ENCODE measurements at places on chromosomes 16 and 17.

DNA sequence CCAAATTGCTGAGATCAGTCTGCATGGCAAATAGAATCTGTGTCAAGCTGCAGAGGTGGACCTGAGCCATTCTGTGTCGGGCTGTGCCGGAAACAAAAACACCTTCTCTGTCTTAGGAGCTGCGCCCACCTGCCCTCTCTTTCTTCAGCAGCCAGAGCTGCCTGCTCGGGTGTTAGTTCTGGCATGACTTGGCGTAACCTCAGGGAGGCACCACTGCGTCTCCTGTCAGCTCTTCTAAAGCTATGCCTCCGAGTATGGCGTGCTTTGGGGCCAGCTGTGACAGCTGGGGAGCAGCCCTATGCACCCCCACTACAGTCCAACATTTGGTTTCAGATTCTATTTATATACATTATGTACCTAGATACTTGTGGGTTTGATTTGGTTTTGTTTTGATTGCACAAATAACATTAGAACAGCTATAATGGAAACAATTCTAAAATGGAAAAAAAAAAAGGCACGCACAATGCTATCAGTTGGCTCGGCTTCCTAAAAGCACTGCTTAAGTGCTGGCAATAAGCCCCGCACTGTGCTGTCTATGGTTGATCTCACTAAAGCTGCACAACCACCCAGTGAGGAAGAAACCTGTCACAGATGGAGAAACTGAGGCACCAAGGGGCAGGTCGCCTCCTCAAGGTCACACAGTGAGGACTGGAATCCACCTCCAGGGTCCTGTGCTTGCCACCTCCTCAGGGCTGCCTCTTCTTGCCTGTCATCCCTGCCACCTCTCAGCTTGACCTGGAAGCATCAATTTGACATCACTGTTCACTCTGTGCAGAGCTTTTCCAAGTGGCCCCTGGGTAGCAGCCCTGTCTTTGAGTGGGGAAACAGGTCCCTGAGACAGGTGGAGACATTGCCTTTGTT, 18.7 kb upstream of the ADGRG1 start:
- DNase-seq: no peak

DNA sequence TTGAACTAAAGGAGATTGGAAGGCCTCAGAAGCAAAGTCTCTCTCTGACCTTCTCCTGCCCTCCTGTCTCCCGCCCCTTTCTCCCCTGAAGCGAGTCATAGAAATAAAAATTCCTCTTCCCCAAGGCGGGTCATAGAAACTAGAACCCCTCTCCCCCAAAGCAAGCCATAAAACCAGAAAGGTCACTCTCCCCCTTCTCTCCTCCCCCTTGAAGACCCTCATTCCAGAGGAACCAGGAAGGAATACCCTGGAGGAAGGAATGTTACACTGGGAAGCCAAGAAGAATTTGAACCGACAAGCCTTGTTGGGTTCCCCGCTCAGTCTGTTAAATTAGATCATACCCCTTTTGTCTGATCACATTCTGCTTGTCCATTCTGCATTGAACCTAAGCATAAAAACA, 2.7 kb upstream of the GJC1 start:
- no peak for DNase-seq

DNA sequence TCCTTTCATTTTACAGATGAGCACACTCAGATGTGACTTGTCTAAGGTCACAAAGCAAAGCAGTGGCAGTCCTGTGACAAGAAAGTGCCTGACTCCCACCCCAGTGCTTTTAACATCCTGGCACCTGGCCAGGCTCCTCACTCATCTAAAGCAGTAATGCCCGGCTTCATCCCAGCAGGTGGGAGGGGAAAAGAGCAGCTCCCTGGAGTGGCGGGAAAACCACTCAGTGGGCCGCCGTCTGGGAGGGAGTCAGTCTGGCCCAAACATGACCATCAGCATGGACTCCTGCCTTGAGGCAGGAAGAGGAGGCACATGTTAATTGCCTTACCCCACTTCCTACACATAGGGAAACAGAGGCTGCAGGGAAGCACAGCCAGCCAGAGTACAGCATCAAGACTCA, 2.6 kb downstream of the PCGF2 start:
- DNase-seq: no peak

DNA sequence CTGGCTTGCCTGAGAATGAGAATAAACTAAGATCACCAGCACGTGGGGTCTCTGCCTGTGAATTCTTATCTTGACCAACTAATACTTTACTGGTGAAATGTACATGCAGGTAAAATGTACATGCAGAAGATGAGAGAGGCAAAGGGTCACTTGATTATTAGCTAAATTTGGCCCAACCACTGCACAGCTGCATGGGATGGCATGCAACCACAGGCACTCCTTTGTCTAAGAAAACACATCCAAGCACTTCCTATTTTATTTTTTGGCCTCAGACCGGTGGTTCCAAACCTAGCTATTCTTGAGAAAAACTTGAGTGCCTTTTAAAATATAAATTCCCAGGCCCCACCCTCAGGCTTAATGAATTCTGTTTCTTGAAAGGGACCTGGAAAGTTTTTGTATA, 77.9 kb downstream of the SYCE1L start:
- DNase-seq: no peak

DNA sequence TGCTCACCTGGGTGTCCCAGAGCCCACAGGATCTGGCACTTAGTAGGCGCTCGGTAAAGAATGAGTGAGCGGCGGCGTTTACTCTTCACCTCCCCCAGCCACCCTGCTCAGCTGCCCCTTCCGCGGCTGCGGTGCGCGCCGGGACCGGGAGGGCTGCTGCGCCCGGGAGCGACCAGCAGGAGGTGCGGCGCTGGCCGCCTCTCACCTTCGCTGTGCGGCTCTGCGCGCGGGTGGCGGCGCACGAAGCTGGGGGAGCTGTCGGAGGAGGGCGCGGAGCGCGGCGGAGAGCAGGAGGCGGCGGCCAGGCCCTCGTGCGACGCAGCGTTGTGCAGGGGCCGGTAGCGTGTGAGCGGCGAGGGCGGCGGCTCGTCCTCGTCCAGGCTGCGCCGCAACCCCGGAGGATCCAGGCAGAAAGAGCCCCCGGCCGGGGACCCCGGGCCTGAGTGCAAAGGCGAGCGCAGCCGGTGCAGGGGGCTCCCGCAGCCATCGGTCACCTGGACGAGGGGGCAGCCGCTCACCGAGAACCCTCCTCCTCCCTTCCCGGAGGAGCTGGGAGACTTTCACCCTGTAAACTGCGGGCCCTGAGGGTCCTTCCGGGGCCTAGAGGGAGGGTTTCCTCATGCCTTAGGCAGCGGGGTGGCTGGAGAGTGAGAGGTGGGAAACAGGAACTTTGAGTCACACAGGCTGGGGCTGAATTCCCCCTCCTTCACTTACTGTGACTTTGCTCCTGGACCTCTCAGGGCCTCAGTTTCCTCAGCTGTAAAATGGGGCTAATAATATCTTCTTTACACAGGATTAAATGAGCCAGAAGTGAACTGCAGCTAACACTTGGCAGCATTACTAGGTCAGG, 12.5 kb downstream of the SAMD14 start:
- no peak for DNase-seq

GRCh38 chr17:46741122-46741730, 77.3 kb downstream of the WNT3 start:
- no peak for DNase-seq

DNA sequence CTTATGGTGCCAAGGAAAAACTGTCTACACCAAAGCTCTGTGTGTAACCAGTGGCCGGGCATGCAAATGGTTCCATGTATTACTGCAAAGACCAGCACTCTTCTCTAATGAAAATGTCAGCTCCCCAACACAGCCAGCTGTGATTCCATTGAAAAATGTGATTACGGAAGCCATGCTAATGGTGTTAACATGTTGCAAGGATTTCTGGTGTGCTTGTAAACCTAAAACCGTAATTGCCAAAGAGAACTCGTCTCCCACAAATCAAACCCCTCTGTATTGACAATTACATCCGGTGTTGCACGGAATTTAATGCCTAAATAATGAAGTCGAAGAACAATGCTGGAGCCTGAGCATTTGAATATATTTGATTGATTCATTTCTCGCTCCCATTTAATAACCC, 351.7 kb downstream of the NPIPA8 start:
- no peak for DNase-seq

DNA sequence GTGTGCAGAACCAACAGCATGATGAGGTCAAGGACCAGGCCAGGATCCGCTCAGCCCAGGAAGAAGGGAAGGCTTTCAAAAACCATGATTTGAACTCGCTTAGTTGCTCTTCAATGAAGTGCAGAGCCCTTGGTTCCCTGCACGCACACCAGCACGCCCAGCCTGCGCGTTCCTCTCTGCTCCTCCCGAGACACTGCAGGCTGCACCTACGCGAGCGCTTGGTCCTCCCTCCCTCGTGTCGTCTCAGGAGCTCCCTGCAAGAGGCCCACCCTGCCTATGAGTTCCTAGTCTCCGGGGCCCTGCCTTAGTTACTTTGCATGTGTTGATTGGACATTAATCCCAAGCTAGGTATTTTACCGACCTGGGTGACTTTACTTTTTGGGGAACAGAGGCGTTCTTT, 132.9 kb upstream of the TNRC6C start:
- DNase-seq: no peak

- no peak for DNase-seq
Observed at GRCh38 chr17:44941712-44942331, 5.8 kb downstream of the KIF18B start.

DNA sequence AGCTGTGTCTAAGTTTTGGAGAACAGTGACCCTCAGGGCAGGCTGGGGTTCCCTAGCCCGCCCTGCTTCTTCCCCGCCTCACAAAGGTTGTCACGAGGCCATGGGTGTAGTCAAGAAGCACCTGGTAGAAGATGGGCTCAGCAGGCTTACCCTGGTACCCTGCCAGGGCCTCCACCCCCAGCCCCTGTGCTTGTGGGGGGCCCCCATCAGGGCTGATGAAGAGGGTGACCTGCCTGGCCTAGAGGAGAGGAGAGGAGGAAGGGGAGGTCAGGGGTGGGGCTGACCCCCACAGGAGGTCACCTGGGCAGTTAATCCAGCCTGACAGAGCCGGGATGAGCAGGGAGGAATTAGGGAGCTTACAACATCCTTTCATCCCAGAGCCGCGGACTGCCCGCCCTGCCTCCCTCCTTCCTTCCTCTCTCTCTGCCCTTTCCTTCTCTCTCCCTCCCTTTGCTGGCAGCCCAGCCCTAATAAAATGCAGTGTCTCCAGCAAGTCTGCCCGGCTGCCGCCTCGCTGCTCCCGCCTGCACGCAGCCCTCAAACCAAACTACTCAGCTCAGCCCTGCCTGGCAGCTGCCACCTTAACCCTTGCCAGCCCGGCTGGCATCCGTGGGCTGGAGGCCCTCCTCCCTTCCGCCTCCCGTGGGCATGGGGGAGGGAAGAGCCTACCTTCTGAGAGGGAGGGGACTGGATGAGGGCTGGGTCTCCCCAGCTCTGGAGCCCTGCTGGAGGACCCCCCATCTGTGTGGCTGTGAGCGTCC, 7.2 kb downstream of the DLX3 start:
- no peak for DNase-seq

DNA sequence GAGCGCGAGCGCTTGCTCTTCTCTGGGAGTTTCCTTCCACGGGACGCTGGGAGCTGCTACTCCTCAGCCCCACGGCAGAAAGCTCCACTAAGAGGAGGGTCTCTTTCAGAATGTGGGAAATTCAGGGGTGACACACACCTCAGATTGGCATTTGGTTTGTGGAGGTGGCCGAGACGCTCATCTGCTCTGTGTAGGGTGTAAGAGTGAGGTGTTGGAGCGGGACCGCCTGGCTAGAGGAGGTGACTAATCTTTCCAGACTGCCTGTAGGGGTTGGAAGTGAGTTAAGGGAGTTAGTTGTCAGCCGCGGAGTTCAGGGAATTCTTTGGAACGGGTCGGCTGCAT, 735 bp downstream of the PSMD11 start:
- DNase-seq: no peak

DNA sequence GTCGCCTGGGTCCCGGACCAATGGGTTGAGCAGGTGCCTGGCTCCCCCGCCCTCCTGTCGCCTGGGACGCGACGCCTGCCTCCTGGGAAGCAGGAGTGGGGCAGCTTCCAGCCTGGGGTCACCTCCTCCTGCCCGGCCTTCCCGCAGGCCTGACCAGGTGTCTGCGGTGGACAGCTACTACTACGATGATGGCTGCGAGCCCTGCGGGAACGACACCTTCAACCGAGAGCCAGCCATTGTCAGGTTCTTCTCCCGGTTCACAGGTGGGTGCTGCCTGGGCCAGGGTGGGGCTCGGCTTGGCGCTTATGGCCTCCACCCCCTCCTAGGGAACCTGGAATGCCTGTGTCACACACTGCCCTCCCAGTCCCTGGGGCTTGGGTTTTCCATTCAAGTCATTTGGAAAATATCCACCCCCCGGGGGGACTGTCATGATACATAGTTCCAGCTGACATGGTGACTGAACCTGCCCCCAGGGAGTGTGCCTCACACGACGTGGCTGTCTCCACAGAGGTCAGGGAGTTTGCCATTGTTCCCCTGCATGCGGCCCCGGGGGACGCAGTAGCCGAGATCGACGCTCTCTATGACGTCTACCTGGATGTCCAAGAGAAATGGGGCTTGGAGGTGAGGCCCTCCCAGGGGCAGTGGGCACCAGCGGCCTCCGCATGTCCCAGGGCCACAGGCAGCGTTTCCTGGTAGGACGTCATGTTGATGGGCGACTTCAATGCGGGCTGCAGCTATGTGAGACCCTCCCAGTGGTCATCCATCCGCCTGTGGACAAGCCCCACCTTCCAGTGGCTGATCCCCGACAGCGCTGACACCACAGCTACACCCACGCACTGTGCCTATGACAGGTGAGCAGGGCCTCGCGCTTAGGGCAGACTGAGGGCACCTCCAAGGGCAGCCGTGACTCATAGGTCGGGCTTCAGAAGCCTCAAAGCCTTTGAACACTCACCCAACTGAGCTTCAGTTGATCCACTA, 2.3 kb downstream of the DNASE1 start:
- no peak for DNase-seq

DNA sequence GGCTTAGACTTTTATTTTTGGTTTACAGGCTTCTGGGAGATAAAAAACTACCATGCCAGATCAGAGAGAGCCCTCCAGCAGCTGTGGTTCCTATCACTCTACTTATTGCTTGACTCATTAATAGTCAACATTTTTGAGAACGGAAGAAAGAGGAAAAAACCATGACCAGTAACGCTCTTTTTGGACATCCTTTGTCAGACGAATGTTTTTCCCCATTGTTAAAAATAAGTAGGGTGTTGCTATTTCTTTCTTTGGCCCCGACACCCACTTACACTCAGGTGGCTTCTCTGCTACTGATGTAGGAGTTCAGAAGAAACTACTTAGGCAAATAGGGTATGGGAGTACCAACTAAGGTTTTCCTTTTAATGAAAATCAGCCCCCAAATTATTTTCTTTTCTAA, 27.5 kb downstream of the TVP23A start:
- DNase-seq: no peak

GRCh38 chr17:8105957-8106398, 12.3 kb downstream of the ALOXE3 start:
- no peak for DNase-seq

GRCh38 chr17:8147805-8148404, 4.3 kb downstream of the PER1 start:
- DNase-seq: no peak

DNA sequence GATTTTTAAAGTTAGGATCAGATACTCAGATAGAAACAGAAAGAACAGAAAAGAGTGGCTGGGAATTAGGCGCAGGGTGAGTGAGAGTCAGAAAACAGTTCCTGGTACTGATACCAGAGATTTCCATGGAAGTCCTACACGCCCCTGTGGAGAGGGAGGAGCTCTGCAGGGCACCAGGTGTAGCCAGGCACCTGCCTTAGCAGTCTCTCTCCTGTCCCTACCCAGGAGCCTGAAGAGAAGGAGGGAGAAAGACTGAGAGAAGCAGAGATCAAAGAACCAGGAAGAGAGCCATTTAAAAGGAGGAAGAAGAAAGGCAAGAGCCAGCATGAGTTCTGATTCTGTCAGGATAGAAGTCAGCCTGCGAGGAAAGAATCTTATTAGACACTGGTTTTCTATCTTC, 65.0 kb downstream of the CBLN1 start:
- no peak for DNase-seq

- no peak for DNase-seq
Observed at GRCh38 chr16:88406096-88407041, 23.6 kb downstream of the ZNF469 start.
